ENCODE measurements at places on chromosomes 3 and 15.
A peak's percentile ranks its signal among the peaks of the same experiment; 100 is the strongest.

GRCh38 chr3:62242831-62243509 lies 130.4 kb downstream of the FEZF2 start:
- DNase-seq: no peak

- DNase-seq: peak; percentile 67
These were observed 603.2 kb upstream of the KCNMB2 start for GRCh38 chr3:177932750-177933660.

GRCh38 chr3:194620196-194620595 lies 13.0 kb downstream of the TMEM44 start:
- no peak for DNase-seq

GRCh38 chr3:192819001-192819569 lies 91.7 kb upstream of the FGF12 start:
- no peak for DNase-seq

- DNase-seq: no peak
These were observed 271.9 kb upstream of the TBL1XR1 start for GRCh38 chr3:177469216-177469615.

DNA sequence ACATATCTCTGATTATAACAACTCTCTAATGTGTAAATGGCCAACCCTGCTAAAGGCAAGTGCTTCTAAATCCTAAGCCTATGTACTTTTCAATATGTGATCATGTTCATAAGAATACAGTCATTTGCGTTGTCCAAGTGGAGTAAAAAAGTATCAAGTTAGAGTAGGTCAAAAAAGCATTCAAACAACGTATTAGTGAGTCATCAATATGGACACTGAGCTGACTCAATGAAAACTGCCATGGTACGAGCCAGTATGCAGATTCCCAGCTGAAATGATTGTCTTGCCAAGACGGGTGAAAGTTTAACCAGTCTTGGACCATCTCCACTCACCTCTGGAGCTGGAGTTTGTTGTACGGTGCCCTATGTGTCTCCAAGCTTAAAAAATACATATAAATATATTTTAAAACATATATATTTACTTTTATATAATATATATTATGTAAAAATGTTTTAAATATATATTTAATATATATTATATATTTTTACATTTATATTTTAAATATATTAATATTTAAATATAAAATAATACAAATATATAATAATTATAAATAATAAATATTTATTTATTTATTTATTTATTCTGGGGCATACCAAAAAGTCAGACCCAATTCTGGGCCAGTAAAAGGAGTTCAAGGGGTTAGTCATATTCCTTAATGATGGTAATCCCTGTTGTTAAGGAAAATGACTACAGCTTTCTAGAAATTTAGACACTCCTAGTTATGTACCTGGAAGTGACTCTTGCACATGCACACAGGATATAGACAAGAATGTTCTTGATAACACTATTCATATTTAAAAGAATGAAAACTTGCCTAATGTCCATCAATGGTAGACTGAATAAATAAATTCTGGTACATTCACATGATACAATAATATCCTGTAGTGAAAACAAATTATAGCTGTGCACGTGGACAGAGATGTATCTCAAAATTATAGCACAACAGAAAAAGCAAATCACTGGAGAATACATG lies 27.2 kb downstream of the PLSCR4 start:
- no peak for DNase-seq

DNA sequence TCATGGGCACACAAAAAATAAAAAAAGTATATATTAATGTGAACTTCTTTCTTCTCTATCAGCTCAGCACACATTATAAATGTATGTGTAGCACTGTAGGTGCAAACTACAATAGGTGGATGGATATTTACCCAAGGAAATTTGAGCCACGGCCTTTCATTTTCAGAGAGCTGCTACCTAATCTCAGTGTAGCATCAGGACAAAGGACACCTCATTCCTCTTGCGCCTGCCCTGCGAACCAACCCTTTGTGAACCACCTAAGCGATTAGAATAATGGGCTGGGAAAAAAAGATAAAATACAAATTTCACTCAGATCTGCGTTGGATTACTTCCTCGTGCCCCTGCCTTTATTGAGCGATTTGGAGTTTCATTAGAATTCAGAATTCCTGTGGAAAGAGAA lies 263.2 kb downstream of the NR2F2 start:
- no peak for DNase-seq

DNA sequence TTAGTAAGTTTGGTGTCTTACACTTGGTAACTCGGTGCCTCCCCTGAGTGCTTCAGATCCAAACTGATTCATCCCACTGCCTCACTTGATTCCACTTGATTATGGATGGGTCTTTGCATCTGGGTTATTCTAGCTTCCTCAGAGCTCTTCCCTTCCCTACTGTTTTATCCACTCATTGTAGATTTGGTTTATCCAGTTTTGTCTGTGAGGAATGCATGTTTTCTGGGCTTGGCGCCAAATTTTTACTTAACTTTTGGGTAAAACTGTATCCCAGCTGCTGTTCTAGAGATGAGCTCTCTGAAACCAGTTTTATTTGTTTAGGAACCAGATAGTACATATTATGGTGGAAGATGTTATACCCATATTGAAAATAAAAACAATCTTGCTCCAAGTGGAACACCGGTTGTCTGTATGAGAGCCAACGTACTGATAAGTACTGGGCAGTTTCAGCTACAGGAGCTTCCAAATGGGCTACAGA lies 20.9 kb downstream of the RAD54L2 start:
- peak; percentile 24 for DNase-seq

DNA sequence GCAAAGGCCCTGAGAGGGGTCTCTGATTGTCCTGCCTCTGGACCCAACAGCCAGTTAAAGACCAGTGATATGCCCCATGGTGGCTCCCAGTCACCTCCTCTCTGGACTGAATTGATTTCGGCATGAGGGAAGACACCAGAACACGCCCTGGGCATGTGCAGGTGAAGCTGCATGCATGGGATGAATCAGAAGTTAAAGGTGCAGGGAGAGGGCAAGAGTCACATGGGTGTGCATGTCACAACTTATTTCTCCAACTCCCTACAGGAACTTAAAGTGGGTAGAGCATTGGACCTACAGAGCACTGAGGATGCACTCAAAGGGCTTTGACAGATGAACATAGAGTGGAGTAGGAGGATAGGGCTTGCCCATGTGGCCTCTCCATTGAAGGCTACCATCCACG lies 16.9 kb upstream of the RHCG start:
- DNase-seq: no peak

DNA sequence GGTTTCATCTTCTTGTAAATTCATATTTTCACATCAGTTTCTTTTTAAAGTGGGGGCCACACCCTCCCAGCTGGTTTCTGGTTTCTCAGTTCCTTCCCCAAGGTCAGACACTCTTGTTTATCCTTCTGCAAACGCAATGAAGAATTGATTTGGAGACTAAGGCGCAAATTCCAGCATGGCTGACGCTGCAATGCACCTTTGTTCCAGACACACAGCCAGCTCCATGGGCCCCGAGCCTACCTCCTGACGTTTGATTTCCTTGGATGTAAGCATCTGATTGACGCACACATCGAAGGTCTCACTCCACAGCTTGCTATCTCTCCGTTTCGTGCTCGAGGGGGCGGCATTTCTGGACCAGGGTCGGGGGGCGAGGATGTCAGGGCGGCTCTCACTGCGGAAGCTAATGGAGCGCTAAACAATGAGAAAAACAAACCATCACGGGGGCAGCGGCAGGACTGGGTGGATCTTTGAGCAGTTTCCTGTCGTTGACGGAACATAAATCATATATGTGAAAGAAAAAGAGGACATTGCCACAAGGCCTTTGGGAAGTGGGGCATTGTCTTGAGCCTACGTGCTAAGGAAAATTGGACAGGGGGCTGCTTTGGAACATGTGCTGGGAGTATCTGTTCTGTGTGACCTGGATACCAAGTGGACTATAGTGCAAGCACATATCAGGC lies 46.9 kb downstream of the ARHGEF3 start:
- no peak for DNase-seq

GRCh38 chr15:101361418-101361817 lies 66.4 kb upstream of the SNRPA1 start:
- no peak for DNase-seq

DNA sequence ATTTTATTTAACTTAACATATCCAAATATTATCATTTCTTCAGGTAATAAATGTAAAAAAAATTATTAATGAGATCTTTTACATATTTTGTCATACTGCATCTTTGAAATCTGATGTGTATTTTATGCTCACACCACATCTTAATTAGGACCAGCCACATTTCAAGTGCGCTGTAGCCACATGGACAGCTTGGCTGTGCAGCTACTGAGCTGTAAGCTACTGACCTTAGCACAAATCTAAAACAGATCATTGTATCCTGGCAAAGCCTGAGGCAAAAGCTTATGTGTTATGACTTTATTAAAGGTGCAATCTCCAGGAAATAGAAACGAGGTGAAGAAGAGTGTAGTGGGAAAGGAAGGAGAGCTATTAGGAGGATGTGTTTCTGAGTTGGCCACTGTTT lies 126.7 kb upstream of the UBE2E2 start:
- DNase-seq: no peak

DNA sequence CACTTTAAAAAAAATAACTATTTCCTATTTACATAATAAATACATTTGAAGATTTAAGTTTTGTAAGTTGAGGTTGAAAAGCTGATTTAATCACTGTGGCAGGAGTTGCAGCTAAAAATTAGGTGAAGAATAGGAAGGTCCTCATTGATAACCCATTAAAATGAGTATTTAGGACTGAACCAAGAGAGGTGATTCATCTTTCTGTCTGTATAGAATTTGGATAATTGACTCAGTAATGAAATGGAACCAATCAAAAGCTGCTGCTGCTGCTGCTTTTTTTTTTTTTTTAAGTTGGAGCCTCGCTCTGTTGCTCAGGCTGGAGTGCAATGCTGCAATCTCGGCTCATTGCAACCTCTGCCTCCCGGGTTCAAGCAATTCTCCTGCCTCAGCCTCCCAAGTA lies 190.5 kb downstream of the KLHL25 start:
- DNase-seq: no peak

- no peak for DNase-seq
These were observed 463.1 kb upstream of the NECTIN3 start for GRCh38 chr3:110608566-110608965.

- no peak for DNase-seq
These were observed 25.7 kb upstream of the ROBO2 start for GRCh38 chr3:77014226-77014625.

GRCh38 chr3:53665608-53666425 lies 171.4 kb downstream of the CACNA1D start:
- no peak for DNase-seq

- DNase-seq: no peak
These were observed 66.2 kb downstream of the THRB start for GRCh38 chr3:24428481-24428880.

DNA sequence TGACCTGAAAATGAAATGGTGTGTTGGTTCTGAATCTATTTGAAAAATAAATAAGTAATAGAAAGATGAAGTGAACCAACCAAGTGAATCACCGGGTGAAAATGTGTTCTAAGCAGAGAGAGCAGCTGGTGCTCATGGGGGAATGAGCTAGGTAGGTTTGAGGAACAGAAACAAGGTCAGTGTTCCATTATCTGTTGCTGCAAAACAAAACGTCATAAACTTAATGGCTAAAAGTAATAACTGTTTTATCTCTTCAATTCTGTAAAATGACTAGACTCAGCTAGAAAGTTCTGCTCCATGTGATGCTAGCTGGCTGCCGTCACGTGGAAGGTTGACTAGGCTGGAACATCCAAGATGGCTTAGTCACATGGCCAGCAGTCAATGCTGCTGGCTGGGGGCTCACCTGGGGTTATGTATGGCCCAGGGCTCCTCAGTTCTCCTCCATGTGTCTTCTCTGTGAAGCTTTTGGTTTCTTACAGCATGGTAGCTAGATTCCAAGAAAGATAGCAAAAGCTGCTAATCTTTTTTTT lies 13.3 kb upstream of the SH3BP5 start:
- no peak for DNase-seq

GRCh38 chr3:107543666-107544065 lies 20.9 kb downstream of the BBX start:
- peak; percentile 35 for DNase-seq

- no peak for DNase-seq
These were observed 24.1 kb downstream of the TMEM40 start for GRCh38 chr3:12734960-12735359.

GRCh38 chr15:62858343-62858742 lies 184.2 kb upstream of the TPM1 start:
- no peak for DNase-seq

DNA sequence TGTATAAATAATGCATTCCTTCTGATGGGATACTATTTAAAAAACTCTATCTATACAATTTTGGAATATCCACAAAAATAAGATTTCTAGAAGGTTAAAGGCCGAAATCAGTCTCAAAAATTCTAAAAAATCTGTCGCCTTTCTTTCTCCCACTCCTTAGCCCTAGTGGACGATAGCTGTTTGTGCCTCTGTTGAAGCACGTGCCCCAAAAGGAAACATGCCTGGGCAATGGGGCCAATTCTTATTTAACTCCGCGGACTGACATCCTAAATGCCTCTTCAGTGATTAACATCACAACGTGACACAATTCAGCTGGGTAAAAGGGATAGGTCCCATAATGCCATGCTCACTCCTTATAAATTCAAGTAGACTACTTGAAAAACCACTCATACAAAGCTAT lies 65.1 kb downstream of the GAP43 start:
- DNase-seq: no peak

- peak; percentile 14 for DNase-seq
These were observed 503 bp upstream of the ATRIP start for GRCh38 chr3:48446043-48446424.

DNA sequence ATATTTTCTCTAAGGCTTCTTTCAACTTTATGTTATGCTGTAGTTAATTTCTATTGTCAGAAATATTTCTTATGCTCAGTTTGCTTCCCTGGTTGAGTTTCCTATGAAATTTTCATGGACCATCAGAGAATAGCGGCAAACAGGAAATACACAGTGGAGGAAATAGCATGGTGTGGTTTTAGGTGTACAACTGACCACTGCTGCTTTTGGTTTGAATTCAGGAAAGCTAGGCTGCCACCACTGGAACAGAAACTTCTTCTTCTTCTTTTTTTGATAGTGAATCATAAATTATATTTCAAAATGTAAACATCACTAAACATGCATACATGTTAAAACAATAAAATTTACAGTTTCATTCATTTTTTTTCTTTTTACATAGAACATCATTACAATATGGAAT lies 316.6 kb upstream of the TGFBR2 start:
- DNase-seq: no peak

GRCh38 chr3:111726788-111727305 lies 131.7 kb upstream of the ZBED2 start:
- no peak for DNase-seq

DNA sequence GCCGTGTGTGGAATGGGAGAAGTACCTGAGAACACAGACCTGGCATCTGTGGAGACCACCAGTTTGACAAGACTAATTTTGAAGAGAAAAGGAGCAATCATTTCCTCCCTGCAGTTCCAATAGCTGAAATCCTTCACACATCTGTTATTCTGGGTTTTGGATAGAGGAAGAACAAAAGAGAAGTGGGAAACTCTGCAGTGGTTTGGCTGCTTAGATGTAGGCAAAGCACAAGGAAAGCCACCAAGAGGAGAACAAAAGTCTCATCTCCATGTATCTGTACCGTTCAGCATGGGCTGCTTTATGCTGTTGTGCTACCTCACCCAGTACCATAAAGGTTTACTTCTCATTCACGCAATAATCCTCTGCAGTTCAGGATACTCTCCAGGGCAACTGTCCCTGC lies 153.1 kb upstream of the COL8A1 start:
- DNase-seq: no peak

Data from hematopoietic multipotent progenitor cell treated with erythropoietin and hydrocortisone succinate and interleukin-3 and kit ligand, for 8 days (in vitro differentiated cells).